Suprapubic skin (tissue), 4 donors: ENCODE measurements at places on chromosomes 7 and 10. TPM values are rescaled to one million over a fixed set of nuclear protein-coding genes. Genes with fewer than 3 reads are reported as not detected.

DNA sequence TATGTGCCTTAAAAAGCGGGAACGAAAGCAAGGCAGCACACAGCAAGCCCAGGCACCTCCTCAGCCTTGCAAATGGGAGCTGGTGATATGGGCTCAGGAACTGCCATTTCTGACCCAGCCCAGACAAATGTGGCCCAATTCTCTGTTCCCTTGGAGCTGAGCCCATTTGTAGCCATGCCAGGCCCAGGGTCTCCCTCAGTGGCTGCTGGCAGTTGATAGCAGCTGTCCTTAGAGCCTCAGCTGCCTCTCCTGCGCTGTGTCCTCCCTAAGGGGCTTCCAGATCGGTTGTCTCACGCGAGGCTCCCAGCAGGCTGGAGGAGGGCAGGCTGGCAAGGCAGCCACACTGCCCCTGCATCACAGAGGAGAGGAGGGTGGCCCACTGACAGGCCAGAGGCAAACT, 275.8 kb downstream of the KCNMA1 start:
- no peak for DNase-seq

DNA sequence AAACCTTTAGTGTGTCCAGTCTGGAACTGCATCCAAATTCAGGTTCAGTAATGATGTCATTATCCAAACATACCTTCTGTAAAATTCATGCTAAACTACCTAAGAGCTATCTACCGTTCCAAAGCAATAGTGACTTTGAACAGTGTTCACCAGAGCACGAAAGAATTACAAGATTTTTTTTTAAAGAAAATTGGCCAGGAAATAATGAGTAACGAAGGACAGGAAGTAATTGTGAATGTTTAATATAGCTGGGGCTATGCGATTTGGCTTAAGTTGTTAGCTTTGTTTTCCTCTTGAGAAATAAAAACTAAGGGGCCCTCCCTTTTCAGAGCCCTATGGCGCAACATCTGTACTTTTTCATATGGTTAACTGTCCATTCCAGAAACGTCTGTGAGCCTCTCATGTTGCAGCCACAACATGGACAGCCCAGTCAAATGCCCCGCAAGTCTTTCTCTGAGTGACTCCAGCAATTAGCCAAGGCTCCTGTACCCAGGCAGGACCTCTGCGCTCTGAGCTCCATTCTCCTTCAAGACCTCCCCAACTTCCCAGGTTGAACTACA, 694 bp upstream of the FAS start:
- no peak for DNase-seq

Gene TAS2R4
- 6.0 TPM for total RNA-seq

DNA sequence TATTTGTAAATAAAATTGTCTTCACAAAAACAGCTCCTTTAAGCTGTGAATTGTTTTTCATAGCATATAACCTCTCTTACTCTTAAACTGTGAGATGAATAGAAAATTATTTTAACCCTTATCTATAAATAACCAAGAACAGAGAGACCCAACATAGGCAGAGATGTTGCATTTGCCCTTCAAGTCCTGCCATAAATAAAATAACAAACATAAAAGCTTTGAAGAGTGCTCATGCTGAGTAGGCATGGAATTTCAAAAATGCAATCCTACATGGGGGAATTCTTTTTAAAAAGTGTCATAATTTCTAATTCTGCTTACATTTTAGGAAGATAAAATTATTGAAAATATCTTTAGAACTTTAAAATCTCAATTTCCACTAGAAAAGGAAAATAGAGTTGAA, 124.1 kb upstream of the FERD3L start:
- no peak for DNase-seq

DNA sequence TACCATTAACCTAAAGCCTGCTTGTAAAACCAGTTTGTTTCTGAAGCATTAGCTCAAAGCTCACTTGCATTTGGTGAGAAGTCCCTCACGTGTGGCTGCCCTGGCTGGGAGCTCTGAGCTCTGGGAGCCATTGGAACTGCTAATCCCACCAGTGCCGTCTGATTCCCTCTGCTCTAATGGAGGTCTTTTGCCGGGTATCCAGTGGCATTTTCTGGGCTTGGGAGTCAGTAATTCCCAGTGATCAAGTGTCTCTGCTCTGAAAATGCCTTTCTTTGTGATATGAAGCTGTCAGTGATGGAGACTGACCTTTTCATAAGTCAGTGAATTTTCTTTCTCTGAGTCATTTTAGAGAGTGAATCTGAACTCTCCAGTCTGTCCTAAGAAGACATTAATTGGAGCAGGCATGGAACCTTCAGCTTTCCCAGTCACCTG, 36.9 kb upstream of the FAM20C start:
- no peak for DNase-seq

- no peak for DNase-seq
Measured at GRCh38 chr10:111739874-111740139, 443.8 kb downstream of the GPAM start.

- no peak for DNase-seq
Measured at GRCh38 chr10:83603708-83604107, 535.6 kb upstream of the GHITM start.

GRCh38 chr7:74573512-74573911, 84.0 kb upstream of the GTF2I start:
- no peak for DNase-seq

GRCh38 chr10:34812771-34813170, 2.3 kb downstream of the PARD3 start:
- DNase-seq, result no peak

Gene OR2A12
- not detected for total RNA-seq

DNA sequence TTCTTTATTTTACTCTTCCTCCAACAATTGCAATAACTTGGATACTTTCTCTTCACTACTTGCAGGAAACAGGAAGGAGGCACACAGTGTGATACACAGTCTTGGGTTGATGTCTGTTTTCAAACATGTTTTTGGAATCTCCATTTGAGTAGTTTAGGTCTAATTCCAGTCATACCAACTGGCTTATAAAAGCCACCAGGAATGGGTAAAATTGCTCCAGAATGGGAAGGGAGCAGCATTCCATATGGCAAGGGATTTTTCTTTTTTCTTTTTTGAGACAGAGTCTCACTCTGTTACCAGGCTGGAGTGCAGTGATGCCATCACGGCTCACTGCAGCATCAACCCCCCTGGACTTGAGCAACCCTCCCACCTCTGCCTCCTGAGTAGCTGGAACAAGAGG, 545.1 kb upstream of the GALNT17 start:
- DNase-seq, result no peak

DNA sequence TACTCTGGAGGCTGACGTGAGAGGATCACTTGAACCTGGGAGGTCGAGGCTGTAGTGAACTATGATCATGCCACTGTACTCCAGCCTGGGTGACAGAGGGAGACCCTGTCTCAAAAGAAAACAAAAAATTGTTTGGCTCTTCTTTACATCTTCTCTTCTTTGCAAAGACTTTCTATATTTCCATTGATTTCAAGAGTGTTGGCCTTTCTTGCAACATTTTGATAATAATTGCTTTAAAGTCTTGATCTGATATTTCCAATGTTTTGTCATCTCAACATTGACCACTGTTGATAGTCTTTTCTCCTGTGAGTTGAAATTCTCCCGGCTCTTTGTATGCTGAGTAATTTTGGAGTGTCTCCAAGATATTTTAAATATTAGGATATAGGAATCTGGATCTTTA, 17.8 kb upstream of the CLDN4 start:
- DNase-seq, result no peak

Gene GPR15LG
- total RNA-seq, result 19.3 TPM

Gene HACD1
- 0.53 TPM for total RNA-seq

Gene NYAP1
- 0.51 TPM for total RNA-seq

Gene SPDYE6
- not detected for total RNA-seq

DNA sequence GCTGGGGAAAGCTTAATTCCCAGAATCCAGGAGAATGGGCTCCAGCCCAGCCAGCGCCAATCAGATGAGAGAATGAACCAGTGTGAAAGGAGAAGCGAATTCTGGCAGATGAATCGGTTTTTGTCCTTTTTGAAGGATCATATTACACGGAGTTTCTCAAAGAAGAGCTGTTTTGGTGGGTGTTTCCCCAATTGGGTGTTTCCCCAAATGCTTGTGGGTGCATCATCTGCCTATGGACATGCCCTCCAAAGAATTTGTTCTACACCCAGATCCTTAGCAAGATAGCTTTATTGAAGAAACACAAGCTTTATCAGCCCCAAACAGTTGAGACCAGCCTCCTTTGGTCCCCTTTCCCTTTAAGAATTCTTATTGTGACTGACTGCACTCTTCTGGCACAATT, 186.5 kb upstream of the GPR26 start:
- no peak for DNase-seq

DNA sequence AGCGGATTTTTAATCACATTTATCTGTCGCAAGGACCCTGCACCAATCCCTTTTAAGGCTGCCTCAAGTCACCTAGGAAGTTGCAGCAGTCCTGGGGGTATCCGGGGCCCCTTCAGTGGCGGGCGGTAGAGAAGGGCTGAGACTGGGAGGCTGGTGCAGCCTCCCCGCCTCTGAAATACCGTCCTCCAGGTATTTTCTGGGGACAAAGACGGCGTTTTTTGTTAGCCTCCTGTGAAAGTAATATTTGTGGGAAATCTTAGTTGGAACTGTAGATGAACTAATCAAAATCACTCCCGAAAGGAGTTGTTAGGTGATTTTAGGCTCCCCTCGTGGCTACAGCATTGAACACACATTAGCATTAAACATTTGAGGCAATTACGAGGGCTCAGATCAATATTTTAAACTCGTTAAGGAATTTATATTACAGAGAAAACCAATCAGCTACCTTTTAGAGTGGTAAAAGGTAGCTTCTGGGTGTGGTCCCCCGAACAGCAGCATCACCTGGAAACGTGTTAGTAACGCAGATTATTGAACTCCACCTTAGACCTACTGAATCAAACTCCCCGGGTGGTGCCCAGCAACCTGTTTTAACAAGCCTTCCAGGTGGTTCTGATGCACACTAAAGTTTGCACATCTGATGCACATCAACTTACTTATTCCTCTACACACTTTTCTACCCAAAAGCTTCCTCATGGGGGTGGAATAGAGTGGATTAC, 530 bp upstream of the ANXA7 start:
- DNase-seq, result no peak

Gene SMO
- total RNA-seq, result 19.0 TPM

DNA sequence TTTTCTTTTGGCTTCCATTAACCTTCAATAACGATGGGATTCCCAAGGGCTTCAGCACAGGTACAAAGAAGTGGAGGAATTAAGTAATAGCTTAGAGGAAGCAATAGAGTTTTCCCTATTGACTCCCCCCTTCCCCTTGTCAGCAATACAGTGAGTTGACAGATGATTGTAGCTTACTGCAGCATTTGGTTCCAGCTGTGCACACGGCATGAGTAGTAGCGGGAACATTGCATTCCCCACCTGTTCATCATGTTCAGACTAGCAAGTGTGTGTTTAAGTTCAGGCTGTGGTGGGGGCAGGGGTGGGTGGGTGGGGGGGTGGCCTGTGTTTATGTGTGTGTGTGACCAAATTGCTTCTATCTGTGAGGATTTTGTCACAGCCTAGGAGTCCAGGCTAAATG, 4.6 kb upstream of the ADRA2A start:
- DNase-seq, result no peak

DNA sequence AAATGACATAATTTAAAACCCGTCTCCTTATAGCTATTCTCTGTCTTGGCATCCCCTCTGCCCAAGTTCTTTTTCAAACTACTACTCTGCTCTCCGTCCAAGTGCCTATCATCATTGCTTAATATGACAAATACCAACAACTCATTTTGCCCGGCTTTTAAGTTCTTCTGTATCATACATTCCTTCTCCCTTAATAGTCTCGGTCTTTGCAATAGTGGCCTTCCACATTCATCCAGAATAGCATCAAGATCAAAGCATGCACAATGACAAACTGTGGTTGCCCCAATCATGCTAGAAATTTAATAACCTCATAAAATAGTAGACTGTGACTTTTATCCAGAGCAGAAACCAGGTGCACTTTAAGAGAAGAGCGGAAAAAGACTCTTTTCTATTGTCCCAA, 198.9 kb downstream of the ETV1 start:
- no peak for DNase-seq

Gene CASTOR2
- total RNA-seq, result 14.0 TPM

- DNase-seq, result no peak
Measured at GRCh38 chr10:115093286-115093775, at the start of gene ATRNL1. ATRNL1 (plus strand) TSS chr10:115093365; CDS start chr10:115093751, 386 bp downstream.

DNA sequence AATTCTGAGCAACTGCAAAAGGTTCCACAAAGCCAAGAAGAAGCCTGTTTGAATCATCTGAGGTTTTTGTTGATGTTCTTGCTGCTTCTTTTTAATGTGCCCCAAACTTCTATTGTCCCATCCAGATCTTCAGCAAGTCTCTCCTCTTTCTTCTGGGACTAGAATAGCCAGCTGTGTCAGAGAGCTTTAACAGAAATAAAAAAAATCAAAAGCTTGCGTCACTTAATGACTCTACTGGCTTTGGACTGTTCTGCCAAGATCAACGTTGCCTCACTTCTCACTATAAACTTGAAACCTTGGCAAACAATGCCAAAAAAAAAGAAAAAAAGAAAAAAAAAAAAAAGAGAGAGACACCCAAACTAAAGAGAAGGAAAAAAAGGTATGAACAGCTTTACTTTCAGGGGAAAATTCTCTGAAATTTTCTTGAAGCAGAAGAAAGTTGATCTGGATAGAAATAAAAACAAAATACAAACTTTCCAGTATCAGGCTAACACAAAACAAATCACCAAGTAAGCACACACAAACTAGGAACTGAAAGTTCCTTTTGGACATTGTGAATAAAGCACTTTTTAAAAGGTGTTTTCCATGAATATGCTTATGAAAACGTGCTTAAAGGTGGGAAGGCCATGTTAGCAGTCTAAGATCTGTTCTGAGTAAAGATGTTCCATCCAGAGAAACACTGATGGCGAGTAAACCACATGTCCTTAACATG, 14.8 kb downstream of the USP54 start:
- DNase-seq, result no peak

DNA sequence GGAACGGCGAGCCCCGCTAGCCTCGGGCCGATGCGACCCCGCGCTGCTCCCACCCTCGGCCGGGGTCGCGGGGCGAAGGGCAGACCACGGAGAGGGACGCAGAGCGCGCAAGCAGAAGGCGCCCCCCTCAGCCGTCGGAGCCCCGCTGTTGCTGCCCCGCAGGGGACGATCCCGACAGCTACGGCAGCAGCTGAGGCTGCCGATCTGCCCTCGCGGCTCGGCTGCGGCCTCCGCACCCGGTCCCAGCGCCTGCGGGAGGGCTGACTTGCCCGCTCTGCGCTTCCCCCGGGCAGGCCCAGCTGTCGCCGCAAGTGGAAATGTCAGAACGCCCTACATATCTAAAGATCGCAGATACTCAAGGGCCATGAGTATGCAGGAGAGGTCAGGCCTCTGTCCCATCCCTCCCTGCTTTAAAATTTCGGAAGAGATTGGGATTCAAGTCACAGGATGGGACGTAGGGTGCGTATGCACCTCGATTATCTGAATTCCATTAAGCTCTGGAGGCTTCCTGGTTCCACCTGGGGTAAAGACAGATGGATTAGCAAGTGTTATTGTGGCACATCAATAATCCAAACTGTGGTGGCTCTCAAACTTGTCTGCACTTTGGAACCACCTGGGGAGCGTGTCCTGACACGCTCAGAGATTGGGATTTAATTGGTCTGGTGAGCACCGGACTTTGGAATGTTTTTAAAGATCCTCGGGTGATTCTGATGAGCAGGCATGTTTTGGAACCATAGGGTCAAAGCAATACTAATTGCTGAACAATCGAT, at the start of gene CRPPA:
CRPPA (minus strand) TSS at position 206 of the 770 bp plus-strand sequence. CDS start 216 bp downstream, outside the sequence.
- no peak for DNase-seq

GRCh38 chr7:137601642-137602041, 245.1 kb downstream of the DGKI start:
- DNase-seq, result no peak
